Right ventricle myocardium superior (tissue), 1 donor: ENCODE measurements at places on chromosomes 5 and 9. TPM values are rescaled to one million over a fixed set of nuclear protein-coding genes. Genes with fewer than 3 reads are reported as not detected.

- no peak for DNase-seq
These were observed 110.7 kb upstream of the NFIL3 start for GRCh38 chr9:91534374-91534773.

DNA sequence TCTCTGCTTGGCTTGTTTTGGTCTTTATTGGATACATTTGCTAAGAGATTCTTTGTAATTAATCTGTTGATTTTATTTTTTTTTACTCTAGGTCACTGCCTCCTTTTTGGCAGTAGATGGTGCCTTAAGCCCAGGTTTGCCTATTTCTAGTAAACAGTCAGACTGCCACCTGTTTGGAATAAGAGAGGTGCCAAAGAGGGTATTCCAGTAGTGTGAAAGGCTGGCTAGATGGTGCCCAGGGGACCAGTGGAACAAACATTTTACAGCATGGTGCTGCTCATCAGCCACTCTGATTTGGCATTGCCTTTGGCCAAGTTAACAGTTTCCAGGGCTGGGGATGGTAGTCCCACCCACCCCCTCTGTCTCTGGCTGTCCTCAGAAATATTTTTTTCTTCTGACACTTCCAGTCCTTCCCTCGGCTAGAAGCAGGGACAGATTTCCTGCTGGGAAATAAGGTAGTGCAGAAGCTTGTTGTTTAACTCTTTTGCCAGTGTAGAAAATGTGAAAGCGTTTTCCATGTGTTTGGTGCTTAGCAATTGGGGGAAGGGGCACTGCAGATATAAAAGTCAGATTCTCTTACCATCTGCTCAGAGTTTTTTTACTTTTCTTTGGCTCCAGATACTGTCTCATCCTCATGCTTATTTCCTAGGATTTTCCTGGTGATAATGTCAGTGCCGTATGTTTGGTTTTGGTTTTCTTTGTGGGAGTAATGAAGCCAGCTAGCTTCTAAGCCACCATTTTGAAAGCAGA lies 36.6 kb upstream of the FBXL7 start:
- no peak for DNase-seq

DNA sequence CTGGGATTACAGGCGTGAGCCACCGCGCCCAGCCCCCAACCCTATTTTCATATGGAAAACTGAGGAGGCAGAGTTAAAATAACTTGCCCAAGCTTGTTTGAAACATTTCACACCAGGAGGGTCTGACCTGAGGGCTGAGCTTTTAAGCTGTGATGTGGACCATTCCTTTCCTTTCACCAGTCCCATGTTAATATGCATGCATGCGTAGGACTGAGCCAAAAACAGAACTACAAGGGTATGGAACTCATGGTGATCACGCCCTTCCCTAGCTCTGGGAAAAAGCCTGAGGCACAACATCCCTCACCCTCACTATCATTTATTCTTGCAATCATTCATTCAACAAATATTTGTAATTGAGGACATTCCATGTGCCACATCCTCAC lies 87.4 kb upstream of the FAM169A start:
- DNase-seq = no peak

GRCh38 chr5:132230871-132231270 lies 3.2 kb upstream of the P4HA2 start:
- DNase-seq = no peak

DNA sequence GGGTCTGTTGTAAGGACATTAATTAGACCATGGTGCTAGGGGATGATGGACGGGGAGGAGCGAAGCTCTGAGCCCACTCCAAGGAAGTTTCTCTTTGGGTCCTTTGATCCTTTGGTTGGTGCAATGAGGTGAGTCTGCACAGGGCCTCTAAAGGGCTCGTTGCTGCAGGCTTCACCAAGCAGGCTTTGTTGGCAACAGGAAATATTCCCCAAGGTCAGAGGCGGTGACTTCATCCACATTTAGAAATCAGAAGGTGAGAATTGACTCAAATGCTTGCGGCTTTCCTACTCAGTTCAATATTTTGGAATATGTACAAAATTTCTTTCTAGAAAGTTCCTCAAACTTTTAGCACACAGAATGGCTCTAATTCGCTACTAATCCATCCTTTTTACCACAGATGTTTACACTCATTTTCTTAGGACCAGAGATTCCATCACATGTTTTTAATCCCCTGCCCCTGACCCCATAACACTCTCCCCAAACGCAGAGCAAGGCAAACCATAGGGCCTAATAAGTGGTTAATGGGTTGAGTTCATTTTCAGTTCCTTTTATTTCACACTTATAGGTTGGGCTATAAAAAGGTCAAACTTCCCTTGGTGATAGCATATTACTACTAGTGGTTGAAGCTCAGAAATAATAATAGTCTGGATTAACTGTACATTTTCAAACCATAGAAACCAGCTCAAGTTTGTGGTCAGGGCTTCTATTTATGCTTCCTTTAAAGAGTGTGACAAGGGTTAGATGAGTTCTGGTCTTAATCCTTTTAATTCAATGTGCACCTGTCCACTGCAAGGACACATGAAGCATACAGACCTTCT lies 37.3 kb upstream of the TMEM252 start:
- no peak for DNase-seq

- DNase-seq = no peak
These were observed 44.0 kb downstream of the GGTA1 start for GRCh38 chr9:121455527-121456239.

DNA sequence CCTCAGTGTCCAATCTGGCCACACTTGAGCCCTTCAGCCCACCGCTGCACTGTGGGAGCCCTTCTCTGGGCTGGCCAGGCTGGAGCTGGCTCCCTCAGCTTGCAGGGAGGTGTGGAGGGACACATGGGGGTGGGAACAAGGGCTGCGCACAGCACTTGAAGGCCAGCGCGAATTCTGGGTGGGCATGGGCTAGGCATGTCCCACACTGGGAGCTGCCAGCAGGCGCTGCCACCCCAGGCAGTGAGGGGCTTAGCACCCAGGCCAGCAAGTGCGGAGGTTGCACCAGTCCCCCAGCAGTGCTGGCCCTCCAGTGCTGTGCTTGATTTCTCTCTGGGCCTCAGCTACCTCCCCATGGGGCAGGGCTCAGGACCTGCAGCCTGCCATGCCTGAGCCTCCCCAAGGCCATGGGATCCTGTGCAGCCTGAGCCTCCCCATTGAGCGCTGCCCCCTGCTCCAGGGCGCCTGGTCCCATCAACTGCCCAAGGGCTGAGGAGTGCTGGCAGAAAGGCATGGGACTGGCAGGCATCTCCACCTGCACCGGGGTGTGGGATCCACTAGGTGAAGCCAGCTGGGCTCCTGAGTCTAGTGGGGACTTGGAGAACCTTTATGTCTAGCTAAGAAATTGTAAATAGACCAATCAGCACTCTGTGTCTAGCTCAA lies 148.2 kb downstream of the EMB start:
- no peak for DNase-seq

LRRC70 gene
- total RNA-seq = 1.2 TPM

PCDHGB4 gene
- total RNA-seq = 5.8 TPM

SLC45A2 gene
- not detected for total RNA-seq

PPP3R2 gene
- not detected for total RNA-seq
